ENCODE measurements at places on chromosomes 5 and 9. TPM values are rescaled to one million over a fixed set of nuclear protein-coding genes. Genes with fewer than 3 reads are reported as not detected.

Gene APBA1
- 12.7 TPM for total RNA-seq

Gene SYNPO
- total RNA-seq = 4.5 TPM

Gene TAL2
- not detected for total RNA-seq

Gene OR1J2
- not detected for total RNA-seq

Gene C5orf58
- not detected for total RNA-seq

Gene SHOC1
- 0.17 TPM for total RNA-seq

Gene MARVELD2
- 20.9 TPM for total RNA-seq

Gene IFNK
- total RNA-seq = not detected

Gene MLANA
- total RNA-seq = 6.3 TPM

Gene ZFP37
- 0.56 TPM for total RNA-seq

Gene PTPRD
- total RNA-seq = 4.3 TPM

Gene FAM78A
- 0.69 TPM for total RNA-seq

Gene MCC
- total RNA-seq = 57.7 TPM

Gene IL3
- total RNA-seq = not detected

Gene GADD45G
- total RNA-seq = 21.8 TPM

Gene LCN12
- total RNA-seq = not detected

Gene SPATA31C1
- not detected for total RNA-seq

Gene SPATA31A3
- total RNA-seq = not detected

Gene CDKN2B-AS1
- 0.49 TPM for total RNA-seq

Gene MSX2
- total RNA-seq = 7.9 TPM

Gene WDR31
- total RNA-seq = 1.8 TPM

Gene CAMK2A
- not detected for total RNA-seq

Gene CD74
- 573 TPM for total RNA-seq

Gene SMIM3
- 10.6 TPM for total RNA-seq

Gene LHX3
- total RNA-seq = 0.42 TPM

Gene PCDHGB4
- 8.1 TPM for total RNA-seq
